Naive B cell (primary cell): ENCODE measurements at places on chromosomes 3 and 15. TPM values are rescaled to one million over a fixed set of nuclear protein-coding genes. Genes with fewer than 3 reads are reported as not detected.

Gene STRIT1
- polyA plus RNA-seq, result not detected

Gene TLR9
- 4.4 TPM for polyA plus RNA-seq

Gene CHRD
- not detected for polyA plus RNA-seq

Gene RBPMS2
- polyA plus RNA-seq, result 0.29 TPM

Gene LSM3
- polyA plus RNA-seq, result 23.5 TPM

Gene FRMD5
- polyA plus RNA-seq, result 0.77 TPM

Gene FGF12
- not detected for polyA plus RNA-seq

Gene PEX11A
- 1.7 TPM for polyA plus RNA-seq

Gene AP3B2
- polyA plus RNA-seq, result not detected

Gene ESYT3
- polyA plus RNA-seq, result not detected

Gene ZNF502
- 4.6 TPM for polyA plus RNA-seq

Gene KLHL40
- not detected for polyA plus RNA-seq

Gene CASR
- not detected for polyA plus RNA-seq

- DNase-seq, result no peak
Observed at GRCh38 chr15:93324186-93324975, 235.4 kb upstream of the RGMA start.

- no peak for DNase-seq
Observed at GRCh38 chr3:4738737-4739274, 240.4 kb upstream of the BHLHE40 start.

- DNase-seq, result no peak
Observed at GRCh38 chr15:70271422-70272088, 173.8 kb upstream of the TLE3 start.

GRCh38 chr3:187957165-187957581 is 196.8 kb upstream of the LPP start:
- no peak for DNase-seq

- DNase-seq, result no peak
Observed at GRCh38 chr3:137039570-137039969, 81.8 kb downstream of the IL20RB start.

- DNase-seq, result no peak
Observed at GRCh38 chr3:14853271-14853951, 34.6 kb downstream of the FGD5 start.

DNA sequence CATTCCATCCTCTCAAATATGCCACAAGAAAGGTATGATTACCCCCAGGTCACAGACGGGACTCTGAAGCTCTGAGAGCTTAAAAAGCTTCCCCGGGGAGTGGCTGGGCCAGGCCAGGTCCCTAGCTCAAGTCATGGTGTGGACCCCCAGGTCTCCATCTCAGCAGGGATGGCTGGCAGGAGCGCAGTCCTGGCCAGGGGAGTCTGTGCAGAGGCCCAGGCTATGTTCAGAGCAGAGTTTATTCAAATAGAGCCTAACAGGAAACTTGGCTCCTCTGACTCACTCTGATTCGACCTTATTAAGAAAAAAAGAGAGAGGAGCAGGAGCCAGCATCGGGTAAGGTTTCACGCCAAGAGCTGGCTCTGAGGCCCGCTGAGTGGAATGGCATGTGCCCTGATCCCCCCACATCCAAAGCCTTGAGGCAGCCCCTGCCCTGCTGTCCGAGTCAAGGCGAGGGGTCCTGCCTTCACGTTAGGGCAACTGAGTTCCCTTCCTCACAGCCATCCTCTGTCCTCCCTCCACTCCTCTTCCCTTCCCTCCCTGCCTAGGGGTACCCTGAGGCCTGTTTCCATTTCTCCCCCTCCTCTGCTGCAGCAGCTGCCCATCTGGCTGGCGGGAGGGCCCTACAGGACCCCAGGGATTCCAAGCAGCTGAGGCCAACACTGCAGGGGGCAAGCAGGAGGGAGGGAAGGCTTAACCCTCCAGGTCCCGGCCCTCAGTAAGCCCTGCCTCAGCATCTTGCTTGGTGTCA is 1.9 kb upstream of the LOXL1 start:
- no peak for DNase-seq

DNA sequence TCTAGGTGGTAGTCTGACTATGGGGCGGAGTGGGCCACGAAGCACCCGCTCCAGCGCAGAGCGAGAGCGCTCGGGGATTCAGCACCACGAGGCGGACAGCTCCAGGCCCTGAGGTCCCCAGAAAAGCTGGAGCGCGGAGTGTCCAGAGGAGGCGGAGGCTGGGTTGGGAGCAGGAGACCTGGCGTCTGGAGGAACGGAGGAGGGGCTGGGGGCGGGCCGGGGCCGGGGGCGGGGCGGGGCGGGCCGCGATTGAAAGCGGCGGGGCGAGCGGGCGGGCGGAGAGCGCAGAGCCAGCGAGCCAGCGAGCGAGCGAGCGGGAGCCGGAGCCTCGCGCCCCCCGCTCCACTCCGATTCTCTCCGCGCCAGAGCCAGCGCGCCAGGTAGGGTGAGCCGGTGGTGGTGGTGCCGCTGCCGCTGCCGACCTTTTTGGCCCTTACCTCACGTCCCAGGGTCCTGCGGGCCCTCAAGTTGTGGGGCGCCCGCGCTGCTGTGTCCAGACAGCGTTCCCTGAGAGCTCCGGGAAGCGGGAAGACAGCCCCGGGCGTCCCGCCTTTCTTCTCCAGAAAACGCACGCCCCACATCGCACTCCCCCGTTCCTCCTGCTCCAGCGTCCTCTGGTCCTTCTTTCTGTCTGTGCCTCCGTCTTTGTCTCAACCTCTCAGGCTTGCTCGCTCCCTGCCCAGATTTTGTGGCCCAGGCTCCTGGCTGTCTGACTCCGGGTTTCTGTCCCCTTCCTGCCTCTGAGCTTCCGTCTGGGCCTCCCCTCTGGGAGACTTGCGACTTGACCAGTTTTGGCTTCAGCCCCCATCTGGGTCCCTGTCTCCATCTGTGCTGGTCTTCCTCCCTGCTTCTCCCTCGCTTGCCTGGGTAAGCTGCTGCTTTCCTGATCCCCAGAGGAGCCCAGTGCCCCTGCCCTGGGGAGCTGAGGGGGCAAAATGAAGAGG is at the start of gene GRM2:
Gene GRM2 (plus strand): TSS at position 281 of the 944 bp plus-strand sequence. CDS start 1,916 bp downstream, outside the sequence.
- no peak for DNase-seq

GRCh38 chr3:112308151-112308911 is 14.3 kb upstream of the SLC9C1 start:
- DNase-seq, result no peak

DNA sequence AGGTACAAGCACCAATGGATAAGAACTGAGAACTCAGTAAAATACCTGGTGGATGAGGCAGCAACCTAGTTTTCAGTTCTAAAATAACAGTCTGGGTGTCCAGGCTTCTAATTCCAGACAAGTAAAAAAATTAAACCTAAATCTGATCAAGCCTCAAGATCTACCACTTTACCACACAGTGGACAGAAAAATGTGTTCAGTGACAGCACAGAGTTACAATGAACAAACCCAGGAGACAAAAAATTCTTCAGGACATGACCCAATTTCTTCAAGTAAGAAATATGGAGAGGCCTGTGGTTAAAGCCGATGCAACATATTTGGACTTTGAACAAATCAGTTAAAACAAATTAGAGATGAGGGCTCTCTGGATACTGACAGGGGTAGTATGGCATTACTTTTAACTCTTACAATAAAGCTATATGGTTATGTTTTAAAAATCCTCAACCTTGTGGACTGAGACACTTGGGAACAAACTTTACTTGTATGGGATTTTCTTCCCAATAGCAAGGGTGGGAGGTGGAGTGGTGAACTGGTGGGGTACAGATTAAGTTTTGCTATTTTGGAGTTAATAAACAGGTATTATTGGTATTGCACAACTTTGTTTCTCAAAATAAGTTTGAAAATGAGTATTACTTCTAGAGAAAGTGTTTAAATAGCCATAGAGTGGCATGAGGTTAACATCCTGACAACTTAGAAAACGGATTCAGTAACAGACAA is 14.2 kb downstream of the CCNL1 start:
- no peak for DNase-seq

- no peak for DNase-seq
Observed at GRCh38 chr3:127454968-127455367, 135.6 kb downstream of the TPRA1 start.

- DNase-seq, result no peak
Observed at GRCh38 chr15:26294059-26294689, 431.0 kb upstream of the ATP10A start.

DNA sequence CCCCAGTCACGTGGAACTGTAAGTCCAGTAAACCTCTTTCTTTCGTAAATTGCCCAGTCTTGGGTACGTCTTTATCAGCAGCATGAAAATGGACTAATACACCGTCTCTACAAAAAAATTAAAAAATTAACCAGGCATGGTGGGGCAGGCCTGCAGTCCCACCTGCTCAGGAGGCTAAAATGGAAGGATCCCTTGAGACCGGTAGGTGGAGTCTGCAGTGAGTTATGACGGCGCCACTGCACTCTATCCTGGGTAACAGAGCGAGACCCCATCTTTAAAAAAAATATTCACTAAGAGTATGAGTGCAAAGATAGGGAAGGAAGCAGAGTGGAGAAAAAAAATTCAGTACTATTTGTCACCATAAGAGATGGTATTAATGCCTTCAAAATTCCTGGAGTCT is 25.6 kb downstream of the SEC11A start:
- peak; percentile 15 for DNase-seq

- no peak for DNase-seq
Observed at GRCh38 chr3:179446501-179446900, 4.8 kb downstream of the GNB4 start.

DNA sequence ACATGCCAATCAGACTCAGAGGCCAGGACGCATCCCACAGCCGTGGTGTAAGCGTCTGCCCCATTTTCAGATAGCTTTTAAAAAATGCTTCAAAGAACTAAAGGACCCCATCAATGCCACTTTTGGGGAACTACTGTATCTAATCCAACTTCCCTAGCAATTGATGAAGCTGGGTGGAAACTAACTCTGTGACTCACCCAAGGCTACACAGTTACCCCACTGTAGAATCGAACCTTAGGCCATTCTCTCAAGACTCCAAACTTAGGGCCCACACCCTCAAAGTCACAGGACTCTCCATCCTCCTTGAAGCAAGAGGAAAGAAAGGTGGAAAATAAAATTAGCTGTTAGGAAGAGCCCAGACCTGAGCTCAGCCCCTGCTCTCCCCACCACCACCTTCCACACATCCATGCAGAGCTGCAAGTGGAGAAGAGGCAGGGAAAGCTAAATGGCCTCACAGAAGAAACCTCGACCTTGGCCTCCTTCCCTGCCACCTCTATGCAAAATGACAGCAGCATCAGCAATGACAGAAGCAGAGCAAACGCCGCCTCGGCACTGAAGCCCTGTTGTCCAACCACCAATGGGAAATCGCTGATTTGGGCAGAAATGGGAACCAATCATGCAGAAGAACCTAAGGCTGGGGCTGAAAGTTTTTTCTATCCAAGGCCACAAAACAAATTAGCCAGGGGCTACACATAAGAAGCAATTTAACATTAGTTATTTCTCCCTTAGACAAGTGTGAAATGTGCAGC is 22.2 kb downstream of the ANP32A start:
- no peak for DNase-seq

DNA sequence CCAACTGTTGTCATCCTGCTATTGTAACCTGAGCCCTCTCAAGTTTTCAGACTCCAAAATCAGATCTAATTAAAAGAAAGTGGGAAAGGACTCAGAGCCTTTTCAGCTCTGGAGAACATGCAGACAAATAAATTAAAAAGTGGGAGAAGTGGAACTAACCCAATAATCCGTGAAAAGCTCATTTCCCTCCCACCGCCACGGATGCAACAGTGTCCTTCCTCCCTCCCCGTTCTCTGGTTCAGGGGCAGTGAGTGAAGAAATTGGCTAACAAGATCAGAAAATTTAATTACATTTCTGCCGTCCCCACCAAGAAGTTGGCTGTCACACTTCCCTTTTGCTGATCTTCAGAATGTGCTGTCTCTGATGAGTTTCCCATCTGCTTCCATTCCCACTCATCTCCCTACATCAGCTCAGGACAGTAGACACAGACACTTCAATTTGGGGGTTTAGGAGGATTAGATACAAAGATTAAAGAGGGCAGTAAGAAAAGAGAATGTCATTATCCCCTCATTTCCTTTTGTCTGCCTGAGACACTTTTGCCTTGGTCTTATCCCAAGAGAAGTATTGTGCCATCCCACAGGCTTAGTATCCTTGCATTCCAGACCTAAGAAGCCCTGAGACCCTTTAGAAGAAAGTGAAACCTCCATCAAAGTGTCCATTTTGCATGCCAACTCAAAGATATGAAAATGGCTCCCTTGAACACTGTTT is 335.7 kb upstream of the PPP2R3A start:
- no peak for DNase-seq

GRCh38 chr3:8996681-8997121 is 33.4 kb upstream of the RAD18 start:
- no peak for DNase-seq

GRCh38 chr3:190620886-190621608 is 107.2 kb downstream of the IL1RAP start:
- DNase-seq, result no peak

GRCh38 chr15:36659917-36660316 is 80.5 kb downstream of the CDIN1 start:
- no peak for DNase-seq

GRCh38 chr3:101281521-101282030 is 38.8 kb downstream of the IMPG2 start:
- DNase-seq, result no peak

- no peak for DNase-seq
Observed at GRCh38 chr3:71589132-71589531, 5.6 kb upstream of the FOXP1 start.
